ENCODE measurements at places on chromosomes 3 and 15.

- DNase-seq, result no peak
These were observed 53.0 kb upstream of the GOLGA8A start for GRCh38 chr15:34490417-34491193.

DNA sequence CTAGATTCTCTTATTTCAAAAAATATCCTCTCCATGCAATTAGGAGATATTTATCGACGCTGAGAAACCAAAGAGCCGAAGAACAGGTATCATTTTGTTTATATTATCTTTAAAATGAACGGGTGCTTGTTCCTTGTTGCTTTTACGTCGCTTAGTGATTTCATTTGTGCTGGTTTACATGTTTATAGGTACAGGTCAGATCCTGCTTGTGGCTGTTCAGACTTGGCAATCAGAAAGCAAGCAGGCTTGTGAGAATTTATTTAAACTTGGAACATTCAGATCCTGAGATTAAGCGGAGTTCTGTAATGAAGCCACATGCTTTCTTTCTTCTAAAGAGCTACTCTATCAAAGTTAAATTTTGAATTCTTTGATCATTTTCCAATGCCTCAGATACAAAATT is 43.0 kb upstream of the ATP2C1 start:
- no peak for DNase-seq

- no peak for DNase-seq
These were observed 19.6 kb downstream of the HSPBAP1 start for GRCh38 chr3:122773944-122774509.

- DNase-seq, result no peak
These were observed 72.1 kb upstream of the ROPN1 start for GRCh38 chr3:124064050-124064449.

DNA sequence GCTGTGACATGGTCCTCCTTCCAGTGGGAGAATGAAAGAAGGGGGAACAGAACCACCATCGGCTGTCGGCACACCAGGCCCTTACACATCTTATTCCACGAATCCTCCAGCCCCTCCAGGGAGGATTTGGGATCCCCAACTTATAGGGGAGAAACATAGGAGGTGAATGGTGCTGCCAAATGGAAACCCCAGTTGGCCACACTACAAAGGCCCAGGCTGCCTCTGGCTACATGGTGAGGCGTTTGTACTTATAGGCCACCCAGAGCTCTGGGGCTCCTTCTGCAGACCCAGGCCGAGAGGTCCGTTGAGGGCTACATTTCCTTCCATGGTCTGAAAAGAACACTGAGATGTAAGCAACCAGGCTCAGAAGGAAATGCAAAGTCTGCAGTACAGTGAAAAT is 12.0 kb downstream of the AMOTL2 start:
- DNase-seq, result no peak

DNA sequence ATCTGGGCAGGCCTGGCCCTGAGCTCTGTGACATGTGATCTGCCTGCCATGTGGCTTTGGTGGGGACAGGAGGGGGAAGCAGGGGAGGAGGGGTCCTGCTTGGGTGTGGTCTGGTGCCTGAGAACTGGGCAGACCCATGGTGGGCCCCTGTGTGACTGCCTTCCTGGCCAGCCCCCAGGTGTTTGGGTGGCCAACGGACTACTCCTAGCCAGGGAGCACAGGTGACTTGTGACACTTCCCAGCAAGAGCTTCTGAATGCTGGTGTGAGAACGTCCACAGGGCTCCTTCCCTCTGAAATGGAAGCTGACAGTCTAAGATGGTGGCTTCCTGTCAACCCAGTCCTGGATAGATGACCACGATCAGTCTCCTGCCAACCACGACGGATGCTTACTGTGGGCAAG is 136.1 kb upstream of the MEF2A start:
- DNase-seq, result no peak

GRCh38 chr3:16113704-16114103 is 60.8 kb upstream of the GALNT15 start:
- no peak for DNase-seq

DNA sequence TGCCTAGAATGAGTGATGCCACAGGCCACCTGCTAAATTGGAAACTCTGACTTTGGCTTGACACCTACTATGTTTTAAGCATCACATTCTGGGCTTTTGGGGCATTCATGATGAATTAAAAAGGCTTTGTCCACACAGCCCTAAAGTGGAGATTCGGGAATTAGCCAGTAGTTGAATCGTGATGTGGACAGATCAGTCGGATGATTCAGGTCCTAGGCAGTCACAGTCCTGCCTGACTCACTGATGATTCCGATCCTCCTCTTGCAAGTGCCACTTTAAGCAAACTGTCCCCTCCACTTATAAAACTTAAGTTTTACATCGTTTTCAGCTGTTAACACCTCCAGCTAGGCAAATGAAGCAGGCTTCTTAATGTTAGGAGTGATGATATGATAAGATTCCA is 75.3 kb downstream of the SYNPR start:
- DNase-seq, result no peak

All from CD4-positive, alpha-beta T cell treated with Interleukin-17A for 4 hours (primary cell).